ENCODE measurements at places on chromosomes 2 and 18.
A peak's percentile ranks its signal among the peaks of the same experiment; 100 is the strongest.

- DNase-seq: no peak
Measured at GRCh38 chr2:3414133-3414860, 34.8 kb downstream of the TRAPPC12 start.

DNA sequence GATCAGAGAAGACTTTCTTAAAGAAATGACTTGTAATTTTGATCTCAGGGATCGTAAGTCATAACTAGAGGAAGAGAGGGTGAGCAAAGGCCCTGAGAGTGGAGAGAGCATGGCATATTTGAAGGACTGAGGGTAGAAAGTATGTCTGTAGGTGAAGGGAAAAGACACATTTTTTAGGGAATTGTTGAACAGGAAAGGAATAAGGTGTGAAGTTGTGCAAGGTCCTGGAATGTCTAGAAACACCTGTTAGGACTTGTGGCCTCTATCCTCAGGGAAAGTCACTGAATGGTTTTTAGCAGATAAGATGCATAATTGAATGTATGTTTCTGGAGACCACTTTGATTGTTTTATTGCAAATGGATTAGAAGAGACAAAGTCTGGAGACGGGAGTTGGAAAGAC, 62.5 kb upstream of the ACTR3 start:
- DNase-seq: no peak

- no peak for DNase-seq
Measured at GRCh38 chr2:71388214-71388613, 56.6 kb downstream of the ZNF638 start.

- DNase-seq: no peak
Measured at GRCh38 chr2:84201158-84201557, 257.9 kb downstream of the SUCLG1 start.

DNA sequence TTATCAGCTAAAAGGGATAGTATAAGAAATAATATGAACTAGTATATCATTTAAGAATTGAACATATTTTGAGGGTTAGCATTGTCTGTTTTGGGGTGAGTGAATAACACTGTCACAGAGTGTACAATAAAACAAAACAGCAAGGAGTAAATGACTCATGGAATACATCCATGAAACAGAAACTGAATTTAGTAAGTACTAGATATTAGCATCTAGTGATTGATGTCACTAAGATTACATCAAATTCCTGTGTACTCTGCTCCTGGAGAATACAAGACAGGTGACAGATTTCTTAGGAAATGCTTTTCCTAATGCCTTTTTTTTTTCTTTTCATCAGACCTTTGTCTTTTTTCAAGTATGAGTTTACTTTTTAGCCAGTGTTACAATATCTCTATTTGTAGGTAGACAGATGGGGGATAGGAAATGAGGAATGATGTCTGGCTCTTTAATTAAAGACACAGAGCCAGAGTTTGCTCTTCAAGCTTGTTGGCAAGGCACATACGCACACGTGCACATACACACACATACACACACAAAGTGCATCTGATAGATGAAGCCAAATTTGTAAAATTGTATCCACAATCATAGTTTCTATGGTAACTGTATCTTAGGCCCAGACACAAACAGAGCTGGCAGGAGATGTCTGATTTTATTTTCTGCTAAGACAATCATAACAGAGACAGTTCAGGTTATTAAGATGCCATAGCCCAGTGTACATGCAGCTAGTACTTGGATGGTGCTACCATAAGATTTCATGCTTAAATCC, 138.2 kb upstream of the NRP2 start:
- DNase-seq: no peak

GRCh38 chr2:26591619-26592505, 49.3 kb downstream of the CIB4 start:
- peak; percentile 12 for DNase-seq

- no peak for DNase-seq
Measured at GRCh38 chr2:145410086-145410485, 890.2 kb upstream of the ZEB2 start.

- no peak for DNase-seq
Measured at GRCh38 chr2:169136885-169137534, 67.6 kb downstream of the DHRS9 start.

DNA sequence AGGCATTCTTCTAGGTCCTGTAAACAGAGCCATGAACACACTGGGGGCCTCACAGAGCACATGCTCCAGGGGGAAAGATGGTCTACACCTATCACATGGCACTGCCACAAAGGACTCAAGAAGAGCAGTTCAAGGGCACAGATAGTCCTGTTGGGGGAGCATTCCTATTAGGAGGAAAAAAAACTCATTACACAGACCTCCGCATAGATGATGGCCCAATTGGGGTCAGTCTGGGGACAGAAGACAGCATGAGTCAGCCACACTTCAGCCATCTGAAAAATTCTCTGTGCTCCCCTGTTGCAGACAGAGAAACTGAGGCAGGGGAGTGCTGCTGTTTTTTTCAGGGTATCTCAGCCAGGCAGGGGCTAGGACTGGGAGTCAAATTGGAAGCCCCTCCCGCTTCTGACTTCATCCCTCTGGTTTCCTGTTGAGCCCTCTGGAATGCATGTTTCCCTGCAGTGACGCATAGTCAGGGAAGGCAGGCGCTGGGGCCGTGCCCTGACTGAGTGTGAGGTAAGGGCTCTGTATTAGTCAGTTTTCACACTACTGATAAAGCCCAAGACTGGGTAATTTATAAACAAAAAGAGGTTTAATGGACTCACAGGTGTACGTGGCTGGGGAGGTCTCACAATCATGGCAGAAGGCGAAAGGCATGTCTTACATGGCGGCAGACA, 67.9 kb downstream of the RHOB start:
- no peak for DNase-seq
